Right hindlimb (tissue), 1 donor: ENCODE measurements at places on chromosomes 13 and 19.

DNA sequence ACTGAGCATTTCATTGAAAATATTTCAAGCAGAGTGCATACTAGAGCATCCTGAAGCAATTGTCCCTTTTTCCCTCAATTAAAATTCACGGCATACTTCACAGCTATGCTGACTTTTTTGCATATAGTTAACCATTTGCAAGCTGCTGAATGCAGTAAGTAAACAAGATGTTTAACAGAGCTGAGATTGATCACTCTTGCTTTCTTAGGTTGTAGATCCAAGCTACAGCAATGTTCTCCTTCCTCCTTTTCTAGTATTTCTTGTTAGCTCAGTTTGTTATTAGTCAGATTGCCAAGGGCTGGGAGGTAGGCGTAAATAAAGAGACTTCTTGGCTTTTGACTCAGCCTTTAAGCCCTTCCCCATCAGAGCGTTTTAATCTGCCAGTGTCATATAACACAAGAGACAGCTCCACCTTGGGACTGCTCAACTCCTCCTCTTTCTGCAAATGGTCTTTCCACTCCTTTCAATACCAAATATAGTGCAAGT, at the start of gene SLITRK6:
SLITRK6 (minus strand) TSS at position 323 of the 486 bp plus-strand sequence. CDS start 2,911 bp downstream, outside the sequence.
- DNase-seq: peak; percentile 37

GRCh38 chr13:27654059-27654458, 32.4 kb downstream of the POLR1D start:
- no peak for DNase-seq

GRCh38 chr19:16074488-16075365, 1.6 kb upstream of the TPM4 start:
- no peak for DNase-seq

- DNase-seq: no peak
Measured at GRCh38 chr13:43608400-43609137, 178.2 kb downstream of the ENOX1 start.

- DNase-seq: no peak
Measured at GRCh38 chr13:95115525-95115924, 185.7 kb downstream of the ABCC4 start.

DNA sequence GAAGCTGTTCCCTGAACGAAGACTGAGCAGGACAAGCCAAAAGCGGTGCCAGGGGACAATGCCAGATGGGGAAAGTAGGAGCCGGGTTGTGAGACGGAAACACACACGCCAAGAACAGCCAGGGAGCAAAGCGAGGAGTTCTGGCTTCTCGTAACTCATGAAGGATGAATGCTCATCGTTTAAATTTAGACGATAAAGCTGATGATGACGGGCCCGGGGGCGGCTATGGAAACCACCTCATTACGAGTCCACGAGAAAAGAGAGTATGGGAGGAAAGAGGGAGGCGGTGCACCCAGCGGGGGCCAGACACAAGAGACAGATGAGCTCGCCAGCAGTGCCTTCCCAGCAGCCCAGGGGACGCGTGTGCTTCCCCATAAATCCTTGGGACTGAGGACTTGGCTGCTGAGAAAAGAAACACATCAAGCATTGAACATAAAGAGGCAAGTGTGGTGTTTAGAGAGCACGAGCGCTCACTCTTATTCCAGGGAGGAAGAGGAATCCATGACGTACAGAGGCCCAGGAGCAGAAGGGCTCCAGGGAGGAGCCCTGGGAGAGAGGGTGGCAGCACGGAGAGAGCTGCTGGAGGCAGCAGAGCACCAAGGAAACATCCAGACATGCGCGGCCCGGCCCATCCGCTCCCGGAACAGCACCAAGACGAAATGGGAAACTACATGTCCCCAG, 70.7 kb downstream of the EPS15L1 start:
- DNase-seq: no peak

DNA sequence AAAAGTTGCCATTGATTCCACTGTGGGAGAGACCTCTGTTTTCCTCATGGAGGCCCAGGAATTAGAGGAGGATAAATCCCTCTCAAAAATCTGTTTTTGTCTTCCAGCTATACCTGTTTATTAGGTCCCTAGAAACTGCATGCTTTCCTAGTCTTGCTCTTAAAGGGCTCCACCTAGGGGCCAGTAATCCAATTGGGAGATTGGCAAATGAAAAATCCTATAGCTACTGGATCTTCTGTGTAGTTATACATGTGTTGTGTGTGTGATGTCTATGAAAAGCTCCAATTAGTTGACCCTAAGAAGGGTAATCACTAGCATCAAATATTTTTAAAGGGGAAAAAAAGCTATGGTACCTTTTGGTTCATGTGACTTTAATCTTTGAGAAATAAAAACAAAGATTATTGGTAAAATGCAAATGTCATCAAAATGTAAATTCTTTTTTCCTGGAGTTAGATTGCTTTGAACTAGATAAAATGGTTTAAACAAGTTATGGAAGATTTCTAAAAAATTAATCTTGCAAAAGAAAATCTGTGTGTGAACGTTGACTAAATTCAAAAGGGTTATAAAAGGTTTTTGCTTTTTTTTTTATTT, 63.4 kb upstream of the C1QTNF9B start:
- DNase-seq: no peak

DNA sequence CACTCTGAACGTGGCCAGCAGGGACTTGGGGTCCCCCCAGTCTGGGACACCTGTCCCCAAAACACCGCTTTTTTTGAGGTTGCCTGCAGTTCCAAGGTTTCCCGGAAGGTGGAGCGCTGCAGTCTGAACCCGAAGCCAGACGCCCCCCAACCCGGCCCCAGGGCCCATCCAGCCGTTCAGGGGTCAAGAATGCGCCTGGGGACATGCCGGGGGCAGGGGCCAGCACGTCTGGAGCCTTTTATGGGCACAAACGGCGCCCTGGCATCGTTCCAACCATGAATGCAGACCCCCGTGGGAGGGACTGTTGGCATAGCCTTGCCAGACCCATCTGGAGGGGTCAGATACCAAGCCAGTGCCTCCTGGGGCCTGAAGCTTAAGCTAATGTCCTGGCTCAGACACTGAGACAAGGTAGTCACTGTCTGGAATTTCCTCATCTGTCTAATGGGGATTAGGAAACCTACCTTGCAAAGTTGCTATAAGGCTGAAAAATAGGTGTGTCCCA, 6.9 kb downstream of the S1PR5 start:
- DNase-seq: peak; percentile 38

DNA sequence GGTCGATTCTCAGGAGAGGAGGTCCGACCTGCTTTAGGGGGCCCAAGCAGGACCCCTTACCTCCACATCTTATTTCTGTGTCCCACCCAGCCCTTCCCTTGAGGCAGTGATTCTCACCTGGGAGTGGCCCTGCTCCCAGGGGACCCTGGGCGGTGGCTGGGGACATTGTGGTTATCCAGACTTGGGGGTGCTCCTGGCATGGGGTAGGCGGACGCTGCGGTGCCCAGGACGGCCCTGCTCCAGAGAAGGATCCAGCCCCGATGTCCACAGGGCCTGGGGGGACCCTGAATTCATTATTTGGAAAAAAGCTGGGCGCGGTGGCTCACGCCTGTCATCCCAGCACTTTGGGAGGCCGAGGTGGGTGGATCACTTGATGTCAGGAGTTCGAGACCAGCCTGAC, 84.4 kb downstream of the GADD45B start:
- no peak for DNase-seq

- no peak for DNase-seq
Measured at GRCh38 chr19:7637374-7638256, 705 bp downstream of the STXBP2 start.

GRCh38 chr13:99344610-99345208, 37.5 kb upstream of the GPR183 start:
- DNase-seq: no peak

DNA sequence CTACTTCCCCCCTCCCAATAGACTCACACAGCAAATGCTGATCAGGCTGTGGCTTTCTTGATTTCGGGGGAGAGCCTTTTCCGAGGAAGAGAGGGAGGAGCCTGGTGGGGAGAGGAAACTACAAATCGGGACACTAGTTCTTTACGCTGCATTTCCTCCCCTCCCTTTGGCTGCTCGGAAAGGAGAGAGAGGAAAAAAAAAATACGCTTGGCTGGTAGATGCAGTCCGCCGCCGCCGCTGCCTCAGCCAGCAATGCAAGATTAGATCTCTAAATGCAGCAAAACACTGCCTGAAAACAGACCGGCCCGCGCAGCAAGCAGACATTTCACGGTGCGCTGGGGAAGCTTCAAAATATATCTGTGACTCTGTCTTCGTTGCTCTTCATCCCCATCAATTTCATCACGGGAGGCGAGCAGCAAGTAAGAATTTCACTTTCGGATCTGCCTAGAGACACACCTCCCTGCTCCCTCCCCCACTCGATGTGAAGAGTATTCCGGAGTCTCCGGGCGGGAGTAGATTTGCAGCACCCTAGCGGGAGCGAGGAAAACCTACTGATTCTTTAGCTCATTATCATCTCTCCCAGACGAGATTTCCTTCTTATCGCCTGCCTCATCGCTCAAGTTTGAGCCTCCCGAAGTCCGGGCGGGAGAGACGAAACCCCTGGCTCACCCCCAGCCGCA, at the start of gene PCDH17:
PCDH17 (plus strand) TSS at position 149 of the 680 bp plus-strand sequence. CDS start 803 bp downstream, outside the sequence.
- peak; percentile 84 for DNase-seq

GRCh38 chr13:21849323-21849722, 178.4 kb downstream of the FGF9 start:
- DNase-seq: no peak

GRCh38 chr13:97295283-97296182, 73.4 kb downstream of the MBNL2 start:
- peak; percentile 31 for DNase-seq

DNA sequence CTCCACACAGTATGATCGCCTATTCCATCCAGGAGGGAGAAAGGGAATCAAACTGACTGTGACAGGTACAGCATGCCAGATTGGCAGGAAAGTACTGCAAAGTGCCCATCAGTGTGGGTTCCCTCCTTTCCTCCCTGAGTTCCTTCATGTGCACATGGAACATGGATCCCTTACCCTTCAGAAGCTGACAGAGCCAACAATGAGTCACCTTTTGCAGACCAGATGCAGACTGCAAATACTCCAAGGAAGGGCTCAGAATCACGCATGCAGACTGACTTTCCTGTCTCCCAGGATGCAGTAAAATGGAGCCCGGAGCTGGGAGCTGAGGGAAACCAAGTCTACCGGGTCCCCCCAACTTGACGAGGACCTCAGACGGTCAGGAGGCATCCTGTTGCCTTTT, 41.8 kb downstream of the SACS start:
- no peak for DNase-seq

DNA sequence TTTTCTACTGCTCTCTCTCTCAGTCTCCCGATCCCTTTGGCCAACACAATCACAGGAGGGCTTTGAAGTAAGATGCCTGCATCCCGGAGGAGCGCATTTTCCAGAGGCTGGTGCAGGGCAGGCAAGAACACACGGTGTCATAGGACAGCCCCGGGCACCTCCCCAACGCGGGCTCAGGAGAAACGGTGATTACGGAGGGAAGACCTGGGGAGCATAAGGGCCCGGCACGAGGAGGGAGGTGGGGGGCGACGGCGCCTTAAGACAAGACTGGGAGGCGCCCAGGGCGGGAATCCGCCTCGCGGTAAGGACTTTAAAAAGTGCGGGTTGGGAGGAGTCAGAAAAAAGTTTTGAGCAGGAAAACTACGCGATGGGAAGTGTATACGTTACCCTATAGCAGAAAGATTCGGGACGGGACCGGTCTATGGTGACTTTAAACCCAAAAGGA, 18.7 kb upstream of the ZNF888 start:
- DNase-seq: peak; percentile 54

DNA sequence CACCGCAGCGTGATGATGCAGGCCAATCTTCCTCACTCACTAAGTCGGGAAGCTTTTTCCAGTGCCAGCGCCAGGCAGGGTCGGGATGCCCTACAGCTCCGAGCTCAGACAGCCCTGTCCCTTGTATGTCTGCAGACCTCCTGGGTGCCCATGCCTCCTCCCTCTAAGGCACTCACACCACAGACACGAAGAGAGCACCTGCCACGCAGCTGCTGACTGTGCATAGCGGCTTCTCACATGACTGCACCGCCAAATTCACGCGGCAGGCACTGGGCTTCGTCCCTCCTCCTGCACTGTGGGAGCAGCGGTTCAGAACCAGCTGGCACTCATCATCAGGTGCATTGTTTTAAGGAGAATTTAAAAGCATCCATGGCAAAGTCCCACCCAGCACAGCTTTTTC, 88.1 kb downstream of the SLC7A1 start:
- DNase-seq: peak; percentile 81

DNA sequence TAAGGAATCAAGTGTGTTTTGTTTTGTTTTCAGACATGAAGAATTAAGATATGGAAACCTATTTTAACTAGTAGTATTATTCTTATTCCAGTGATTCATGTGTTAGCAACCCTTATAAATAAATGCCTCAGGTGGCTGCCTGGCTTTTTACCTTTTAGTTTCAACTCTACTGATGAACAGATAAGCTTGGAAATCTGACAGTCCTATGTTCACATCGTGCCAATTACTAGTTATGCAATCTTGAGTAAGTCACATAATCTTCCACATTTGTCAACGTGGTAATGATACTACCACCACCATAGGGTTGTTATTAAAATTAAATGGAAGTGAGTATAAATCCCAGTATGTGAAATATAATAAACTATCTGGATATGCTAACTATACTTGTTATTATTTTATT, 64.3 kb downstream of the TBC1D4 start:
- no peak for DNase-seq

- no peak for DNase-seq
Measured at GRCh38 chr13:39107561-39107960, 69.3 kb downstream of the NHLRC3 start.

GRCh38 chr19:38070573-38070972, 153.4 kb downstream of the DPF1 start:
- no peak for DNase-seq

DNA sequence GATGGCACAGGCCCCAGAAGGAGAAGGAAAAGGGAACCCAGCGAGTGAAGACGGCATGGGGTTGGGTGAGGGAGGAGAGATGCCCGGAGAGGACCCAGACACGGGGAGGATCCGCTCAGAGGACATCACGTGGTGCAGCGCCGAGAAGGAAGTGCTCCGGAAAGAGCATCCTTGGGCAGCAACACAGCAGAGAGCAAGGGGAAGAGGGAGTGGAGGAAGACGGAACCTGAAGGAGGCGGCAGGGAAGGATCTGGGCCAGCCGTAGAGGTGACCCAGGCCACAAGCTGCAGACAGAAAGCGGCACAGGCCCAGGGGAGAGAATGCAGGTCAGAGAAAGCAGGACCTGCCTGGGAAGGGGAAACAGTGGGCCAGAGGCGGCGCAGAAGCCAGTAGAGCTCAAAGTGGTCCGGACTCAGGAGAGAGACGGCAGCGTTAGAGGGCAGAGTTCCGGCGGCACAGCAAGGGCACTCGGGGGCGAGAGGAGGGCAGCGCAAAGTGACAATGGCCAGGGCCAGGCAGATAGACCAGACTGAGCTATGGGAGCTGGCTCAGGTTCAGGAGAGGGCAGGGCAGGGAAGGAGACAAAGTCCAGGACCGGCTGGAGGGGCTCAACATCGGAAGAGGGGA, 1.1 kb downstream of the PPP1R12C start:
- DNase-seq: peak; percentile 76

GRCh38 chr19:17522988-17523872, 11.8 kb downstream of the PGLS start:
- peak; percentile 40 for DNase-seq

GRCh38 chr13:33058776-33059327, 42.6 kb downstream of the KL start:
- DNase-seq: no peak

DNA sequence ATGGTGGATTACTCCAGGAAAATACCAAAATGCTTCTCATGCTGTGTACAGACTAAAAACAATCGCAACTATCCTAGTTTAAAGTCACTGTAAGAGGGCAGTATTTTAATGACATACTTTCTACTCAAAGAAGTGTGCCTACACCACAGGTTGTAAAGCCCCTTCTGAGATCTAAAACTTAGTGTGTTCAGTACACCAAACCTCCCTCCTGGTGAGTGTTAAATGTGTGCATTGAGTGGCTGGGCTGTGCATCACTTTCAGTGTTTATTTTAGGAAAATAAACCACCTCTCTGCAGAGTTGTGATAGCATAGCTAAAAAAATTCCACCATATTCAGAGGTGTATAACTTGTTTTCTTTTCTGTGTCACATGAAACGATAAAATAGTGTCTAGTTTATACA, 263.7 kb downstream of the DACH1 start:
- no peak for DNase-seq
